Activated T-helper 1 cell treated with Interleukin-2 at 50 U/mL for 16 hours (primary cell): ENCODE measurements at places on chromosomes 4 and X.

- DNase-seq = no peak
Observed at GRCh38 chrX:96843566-96843965, 40.1 kb upstream of the RPA4 start.

GRCh38 chr4:83219344-83220331 lies 65.0 kb downstream of the COQ2 start:
- DNase-seq = no peak

GRCh38 chr4:189822326-189822725 lies 118.3 kb upstream of the FRG1 start:
- no peak for DNase-seq

DNA sequence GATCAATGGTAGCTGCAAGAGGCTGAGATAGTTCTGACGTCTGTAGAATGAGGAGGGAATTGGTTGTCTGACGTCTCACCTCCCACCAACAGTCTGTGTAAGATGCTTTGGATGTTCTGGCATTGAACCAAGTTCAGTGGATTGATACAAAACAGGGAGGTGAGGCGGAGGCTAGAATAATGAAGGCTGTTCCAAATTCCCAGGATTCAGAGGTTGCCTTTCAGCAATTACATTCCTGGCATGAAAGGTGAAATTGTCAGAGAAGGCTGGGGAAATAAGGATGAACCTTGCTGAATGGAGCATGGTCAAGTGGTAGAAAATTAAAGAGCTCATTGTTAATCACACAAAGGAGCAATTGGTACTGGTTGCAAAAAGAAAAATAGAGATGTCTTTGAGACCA lies 241.6 kb downstream of the FBXW7 start:
- no peak for DNase-seq

GRCh38 chr4:45629717-45630116 lies 494.1 kb downstream of the GABRG1 start:
- DNase-seq = no peak

DNA sequence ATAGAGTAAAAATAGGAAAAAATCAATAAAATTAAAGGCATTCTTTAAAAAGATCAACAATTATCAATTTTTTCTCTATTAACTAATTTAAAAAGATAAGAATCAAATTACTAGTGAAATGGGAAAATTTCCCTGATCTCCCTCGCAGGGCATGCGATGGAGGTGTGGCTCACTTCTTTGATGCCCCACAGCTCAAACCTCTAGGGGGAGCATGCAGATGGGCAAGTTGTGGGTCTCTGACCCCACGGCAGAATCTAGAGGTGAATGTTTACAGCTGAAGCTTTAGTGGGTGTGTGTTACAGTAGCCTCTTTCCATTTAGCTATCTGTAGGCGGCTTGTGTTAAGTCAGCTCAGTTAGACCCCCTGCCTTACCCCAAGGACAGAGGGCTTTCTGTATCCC lies 1348.8 kb downstream of the PCDH18 start:
- no peak for DNase-seq

DNA sequence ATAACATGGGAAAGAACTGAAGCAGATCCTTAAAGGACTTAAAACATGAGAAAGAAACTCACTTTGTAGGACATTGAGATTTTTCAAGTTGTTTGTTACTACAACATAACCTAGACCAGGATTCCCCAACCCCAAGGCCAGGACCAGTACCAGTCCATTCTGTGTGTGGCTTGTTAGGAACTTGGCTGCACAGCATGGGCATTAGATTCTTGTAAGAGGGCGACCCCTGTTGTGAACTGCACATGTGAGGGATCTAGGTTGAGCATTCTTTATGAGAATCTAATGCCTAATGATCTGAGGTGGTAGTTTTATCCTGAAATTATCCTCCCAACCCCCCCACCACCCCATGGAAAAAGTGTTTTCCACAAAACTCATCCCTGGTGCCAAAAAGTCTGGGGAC lies 566.1 kb downstream of the KCTD8 start:
- DNase-seq = no peak
